ENCODE measurements at places on chromosomes 2 and 18. TPM values are rescaled to one million over a fixed set of nuclear protein-coding genes. Genes with fewer than 3 reads are reported as not detected.

- peak; percentile 96 for DNase-seq
These were observed 13.4 kb upstream of the MAP3K2 start for GRCh38 chr2:127400897-127401756.

GRCh38 chr2:98514879-98515249, 70.2 kb downstream of the INPP4A start:
- no peak for DNase-seq

- DNase-seq: peak; percentile 67
These were observed 565.5 kb downstream of the CCDC85A start for GRCh38 chr2:56749152-56749752.

The RUFY4 gene
- not detected for total RNA-seq

- DNase-seq: no peak
These were observed 634.3 kb downstream of the TMEM182 start for GRCh38 chr2:103396152-103396551.

Data from bronchial epithelial cell (primary cell).